ENCODE measurements at places on chromosomes 11 and 22.

- DNase-seq: no peak
These were observed 43.5 kb downstream of the GGTLC2 start for GRCh38 chr22:22687638-22688500.

- DNase-seq: no peak
These were observed 33.4 kb downstream of the SHANK2 start for GRCh38 chr11:71218789-71219499.

DNA sequence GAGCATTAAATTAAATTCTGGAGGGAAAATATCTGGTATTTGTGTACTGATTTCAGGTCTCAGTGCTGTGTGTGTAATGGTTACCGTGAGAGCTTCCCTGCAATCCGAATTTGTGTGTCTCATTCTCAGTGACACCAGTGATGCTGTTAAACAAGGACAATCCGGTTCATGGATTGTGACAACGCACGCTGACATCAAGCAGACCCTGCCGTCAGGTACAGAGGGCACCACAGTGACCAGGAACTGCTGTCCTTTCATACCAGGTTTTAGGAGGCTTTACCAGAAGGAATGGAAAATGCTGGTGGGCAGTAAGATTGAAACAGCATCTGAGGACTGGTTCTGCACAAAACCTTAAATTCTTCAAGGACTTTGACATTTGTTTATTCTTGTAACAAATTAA lies 30.5 kb upstream of the PLET1 start:
- no peak for DNase-seq

GRCh38 chr11:2533587-2534133 lies 88.9 kb downstream of the KCNQ1 start:
- DNase-seq: no peak

DNA sequence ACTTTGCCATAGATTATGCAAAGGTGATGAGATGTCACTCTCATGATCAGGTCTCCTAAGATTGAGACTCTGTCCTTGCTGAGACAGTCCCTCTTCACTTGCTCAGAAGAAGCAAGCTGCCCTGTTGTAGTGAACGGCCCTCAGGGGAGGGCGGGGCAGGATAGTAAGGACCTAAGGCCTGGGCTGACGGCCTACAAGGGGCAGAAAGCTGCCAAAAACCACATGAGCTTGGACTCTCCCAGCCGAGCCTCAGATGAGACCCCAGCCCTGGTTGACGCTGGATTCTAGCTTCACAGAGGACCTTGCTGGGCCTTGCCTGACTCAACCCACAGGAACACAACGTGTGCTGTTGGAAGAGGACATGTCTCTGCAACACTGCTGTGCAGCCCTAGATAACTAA lies 1182.5 kb downstream of the TBC1D22A start:
- no peak for DNase-seq

GRCh38 chr11:29656597-29656996 lies 360.2 kb downstream of the KCNA4 start:
- DNase-seq: no peak

DNA sequence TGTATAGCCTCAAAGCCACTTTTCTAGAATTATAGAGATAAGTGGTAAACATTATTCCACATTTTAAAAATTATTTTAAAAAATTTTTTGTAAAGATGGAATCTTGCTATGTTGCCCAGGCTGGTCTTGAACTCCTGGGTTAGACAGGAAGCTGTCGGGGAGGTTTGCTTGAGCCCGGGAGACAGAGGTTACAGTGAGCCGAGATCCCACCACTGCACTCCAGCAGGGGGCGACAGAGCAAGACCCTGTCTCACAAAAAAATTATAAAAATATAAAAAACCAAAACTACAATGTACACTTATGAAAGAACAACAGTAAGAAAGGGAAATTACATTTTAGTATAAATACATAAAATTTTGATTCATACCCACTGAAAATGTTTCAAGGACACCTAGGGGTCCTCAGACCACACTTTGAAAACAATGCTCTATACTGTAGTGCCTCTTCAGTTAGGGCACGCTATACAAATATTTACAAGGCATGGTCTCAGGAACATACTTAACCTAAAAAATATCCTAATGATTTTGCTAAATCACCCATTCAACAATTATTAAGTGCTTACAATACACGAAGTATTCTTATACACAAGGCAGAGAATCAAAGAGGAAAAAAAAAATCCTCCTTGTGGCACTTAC lies 111.2 kb downstream of the MRTFA start:
- DNase-seq: no peak

DNA sequence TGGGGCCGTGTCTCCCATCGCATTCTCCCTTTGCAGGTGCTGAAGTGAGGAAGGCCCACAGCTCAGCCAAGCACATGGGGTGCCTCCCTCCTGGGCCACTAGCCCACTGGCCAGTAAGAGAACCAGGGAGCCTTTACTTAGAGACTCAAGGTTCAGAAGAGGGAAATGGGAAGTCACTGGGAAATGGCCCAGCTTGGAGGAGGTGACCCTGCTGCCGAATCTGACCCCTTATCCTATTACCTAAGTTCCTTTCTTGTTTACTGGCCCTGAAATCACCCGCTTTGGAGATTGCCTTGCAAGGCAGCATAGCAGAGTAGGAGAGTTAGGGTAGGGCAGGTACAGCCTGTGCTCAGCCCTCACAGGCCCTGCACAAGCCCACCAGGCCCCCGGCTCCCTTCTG lies 24.4 kb downstream of the UPB1 start:
- DNase-seq: no peak

DNA sequence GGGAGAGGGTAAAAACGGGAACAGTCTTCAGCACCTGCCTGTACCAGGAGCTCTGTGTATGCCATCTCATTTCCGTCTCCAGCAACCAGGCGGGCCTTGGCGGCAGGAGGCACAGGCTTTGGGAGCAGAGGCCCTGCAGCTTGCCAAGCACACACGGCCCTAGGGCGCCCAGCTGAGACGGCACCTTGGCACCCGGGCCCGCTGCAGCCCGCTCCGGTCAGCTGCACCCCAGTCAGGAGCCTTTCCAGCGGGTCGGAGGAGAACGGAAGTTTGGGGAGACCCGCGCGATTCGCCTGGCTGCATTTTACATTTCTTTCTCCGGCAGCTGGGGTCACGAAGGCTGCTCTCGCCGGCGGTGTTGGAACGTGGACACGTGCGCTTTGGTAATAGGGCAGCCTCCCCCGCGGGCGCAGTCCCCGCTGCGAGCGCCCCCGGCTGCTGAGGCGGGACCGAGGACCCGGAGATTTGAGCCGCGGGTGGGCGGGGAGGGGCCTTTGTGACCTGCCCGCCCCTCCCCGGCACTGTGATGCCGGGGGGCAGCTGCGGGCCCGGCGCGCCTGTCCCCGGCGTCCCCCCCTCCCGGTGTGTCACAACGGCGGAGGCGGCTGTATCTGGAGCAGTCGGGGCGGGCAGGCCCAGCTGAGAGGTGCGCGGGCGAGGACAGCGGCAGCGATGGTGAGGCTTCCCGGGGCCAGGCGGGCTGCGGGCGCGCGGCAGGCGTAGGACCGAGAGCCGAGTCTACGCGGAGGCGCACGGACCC lies at the start of gene TUBA8:
Gene TUBA8, plus strand, starts transcription at position 616 of the 760 bp plus-strand sequence. Its CDS starts 57 bp downstream, at position 673.
- no peak for DNase-seq

All from NCI-H524 treated with DMSO at 0.1 percent for 48 hours (cell line).